ENCODE measurements at places on chromosomes 5 and 9. TPM values are rescaled to one million over a fixed set of nuclear protein-coding genes. Genes with fewer than 3 reads are reported as not detected.

DNA sequence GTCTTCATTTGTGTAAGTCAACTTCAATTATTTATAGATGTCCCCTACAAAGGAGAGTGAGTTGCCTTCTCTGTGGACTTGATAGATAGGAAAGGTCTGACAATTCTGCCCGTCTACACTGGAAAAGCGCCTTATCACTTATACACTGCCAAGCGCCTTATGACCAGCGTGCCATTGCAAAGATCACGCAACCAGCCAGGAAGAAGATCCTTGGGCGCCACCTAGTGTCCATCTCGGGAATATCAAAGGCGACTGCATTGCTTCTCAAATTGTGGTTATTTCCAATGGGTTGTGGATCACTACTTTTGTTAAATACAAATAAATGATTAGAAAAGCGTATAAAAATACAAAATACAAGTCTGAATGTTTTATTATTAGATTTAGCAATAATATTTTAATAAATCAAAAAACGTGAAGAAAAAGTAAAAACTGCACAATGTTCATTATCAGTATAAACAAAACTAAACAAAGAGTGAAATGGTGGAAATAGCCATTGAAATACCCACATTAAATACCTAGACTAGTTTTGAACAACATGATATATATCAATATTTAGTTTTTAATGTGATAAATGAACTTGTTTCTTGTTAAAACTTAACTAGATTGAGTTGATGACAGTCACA, 27.8 kb downstream of the SUB1 start:
- H3K36me3 ChIP-seq = no peaks in the 10 kb centered on the region
- DNase-seq = peak; percentile 82
- no peak overlapping the region for H3K27ac ChIP-seq
- H3K4me1 ChIP-seq = no peaks in the 10 kb centered on the region

DNA sequence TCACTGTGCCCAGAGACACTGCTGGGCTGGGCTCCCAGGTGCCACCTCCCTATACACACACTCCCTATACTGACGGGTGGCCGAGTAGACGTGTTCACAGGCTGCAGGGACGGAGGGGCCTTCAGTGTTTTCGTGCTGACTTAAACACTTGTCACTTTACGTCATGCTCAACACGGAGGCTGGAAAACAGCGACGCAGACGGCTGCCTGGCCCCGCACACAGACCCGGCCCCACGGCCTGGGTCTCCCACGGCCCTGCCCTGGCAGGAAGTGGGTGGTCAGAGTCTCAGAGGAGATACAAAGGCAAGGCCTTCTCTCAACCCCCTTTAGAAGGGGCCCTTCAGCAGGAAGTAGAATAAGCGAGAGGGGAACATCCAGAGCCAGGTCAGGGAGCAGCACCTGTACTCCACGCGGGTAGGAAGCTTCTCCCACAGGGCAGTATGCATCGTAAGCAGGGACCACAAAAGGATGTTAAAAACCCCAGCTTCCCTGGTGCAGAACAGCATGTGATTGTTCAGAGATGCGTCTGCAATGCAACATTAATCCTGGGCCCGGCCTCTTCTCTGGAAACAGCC, 11.9 kb upstream of the TBC1D9B start:
- H3K36me3 ChIP-seq = no peaks in the 10 kb centered on the region
- no peaks in the 10 kb centered on the region for H3K4me1 ChIP-seq
- H3K4me3 ChIP-seq = no peak overlapping the region
- H3K27ac ChIP-seq = no peak overlapping the region
- H3K27me3 ChIP-seq = no peaks in the 10 kb centered on the region

The SURF2 gene
- total RNA-seq = 23.5 TPM

The SPINK4 gene
- not detected for total RNA-seq
